Activated CD4-positive, CD25-positive, alpha-beta regulatory T cell treated with anti-CD3 and anti-CD28 coated beads, Interleukin-2, amount 50 U/mL, for 24 hours (primary cell): ENCODE measurements at places on chromosomes 7 and 10.

DNA sequence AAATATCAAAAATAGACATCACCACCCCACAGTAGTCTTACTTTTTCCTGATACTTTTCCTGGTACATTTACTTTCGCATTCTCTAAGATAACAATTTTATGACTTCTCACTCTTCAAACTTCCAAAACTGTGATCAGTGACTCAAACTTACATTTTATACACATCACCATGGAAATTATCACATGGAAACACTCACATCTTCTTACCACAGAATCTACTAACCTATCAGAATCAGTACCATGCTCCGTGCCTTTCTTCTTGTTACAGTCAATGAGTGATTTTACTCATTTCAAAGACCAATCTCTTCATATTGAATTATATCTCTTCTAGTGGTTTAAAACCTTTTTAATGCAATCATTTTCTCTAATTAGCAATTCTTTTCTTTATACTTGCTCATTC, 120.3 kb downstream of the PTEN start:
- ATAC-seq: no peak

GRCh38 chr10:131911451-131911850, 10.6 kb downstream of the PPP2R2D start:
- ATAC-seq: no peak

- ATAC-seq: no peak
These were observed 39.1 kb upstream of the TNPO3 start for GRCh38 chr7:129093867-129094456.

DNA sequence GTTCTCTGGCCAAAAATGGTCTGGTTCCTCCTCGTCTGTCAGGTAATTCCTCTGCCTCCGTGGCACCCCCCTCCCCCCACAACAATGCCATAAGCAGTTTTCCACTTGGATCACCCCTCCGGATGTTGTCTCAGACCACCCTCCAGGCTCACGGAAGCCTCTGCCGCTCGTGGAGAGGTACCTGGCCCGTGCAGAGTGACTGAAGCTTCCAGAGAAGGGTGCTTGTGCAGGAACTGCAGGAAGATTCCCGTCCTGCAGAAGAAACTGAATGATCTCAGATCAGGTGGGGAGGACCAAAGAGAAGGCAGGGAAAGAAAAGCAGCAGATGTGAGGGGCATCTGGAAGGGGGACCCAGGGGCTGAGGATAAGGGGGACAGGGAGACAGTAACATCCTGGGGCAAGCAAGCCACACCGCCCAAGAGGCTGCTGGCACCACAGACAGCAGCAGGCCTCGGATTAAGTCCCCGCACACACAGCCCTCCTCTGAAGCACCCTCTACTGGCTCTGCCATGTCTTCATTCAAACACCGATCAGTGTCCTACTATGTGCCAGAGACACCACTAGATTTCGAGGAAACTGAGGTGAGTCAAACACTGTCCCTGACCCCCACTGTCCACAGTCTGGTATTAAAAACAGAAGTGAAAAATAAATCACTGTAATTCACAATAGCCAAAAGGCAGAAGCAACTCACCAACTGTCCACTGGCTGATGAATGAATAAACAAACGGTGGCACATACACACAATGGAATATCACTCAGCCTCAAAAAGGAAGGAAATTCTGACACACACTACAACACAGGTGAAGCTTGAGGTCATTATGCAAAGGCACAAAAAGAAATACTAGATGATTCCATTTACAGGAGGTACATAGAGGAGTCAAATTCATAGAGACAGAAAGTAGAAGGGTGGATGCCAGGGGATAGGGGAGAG, 26.4 kb downstream of the KIAA1549 start:
- ATAC-seq: no peak

DNA sequence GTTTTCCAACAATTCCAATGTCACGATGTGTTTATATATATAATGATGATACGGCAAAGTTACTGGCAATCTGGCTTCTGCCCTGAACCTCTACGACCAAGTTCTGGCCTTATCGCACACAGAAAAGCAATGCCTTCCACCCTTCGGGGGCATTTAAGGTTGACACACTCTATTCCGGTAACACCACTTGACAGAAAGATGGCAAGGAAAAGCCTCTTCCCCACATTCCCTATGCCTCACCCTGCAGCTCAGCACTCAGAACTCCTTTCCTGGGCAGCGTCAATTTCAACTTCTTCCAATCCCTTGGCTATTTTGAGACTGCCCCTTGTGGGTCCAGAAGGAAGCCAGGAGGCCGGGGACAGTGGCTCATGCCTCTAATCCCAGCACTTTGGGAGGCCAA, 2.5 kb upstream of the ADRB1 start:
- ATAC-seq: no peak

- no peak for ATAC-seq
These were observed 84.2 kb upstream of the FAM133B start for GRCh38 chr7:92674379-92674778.

DNA sequence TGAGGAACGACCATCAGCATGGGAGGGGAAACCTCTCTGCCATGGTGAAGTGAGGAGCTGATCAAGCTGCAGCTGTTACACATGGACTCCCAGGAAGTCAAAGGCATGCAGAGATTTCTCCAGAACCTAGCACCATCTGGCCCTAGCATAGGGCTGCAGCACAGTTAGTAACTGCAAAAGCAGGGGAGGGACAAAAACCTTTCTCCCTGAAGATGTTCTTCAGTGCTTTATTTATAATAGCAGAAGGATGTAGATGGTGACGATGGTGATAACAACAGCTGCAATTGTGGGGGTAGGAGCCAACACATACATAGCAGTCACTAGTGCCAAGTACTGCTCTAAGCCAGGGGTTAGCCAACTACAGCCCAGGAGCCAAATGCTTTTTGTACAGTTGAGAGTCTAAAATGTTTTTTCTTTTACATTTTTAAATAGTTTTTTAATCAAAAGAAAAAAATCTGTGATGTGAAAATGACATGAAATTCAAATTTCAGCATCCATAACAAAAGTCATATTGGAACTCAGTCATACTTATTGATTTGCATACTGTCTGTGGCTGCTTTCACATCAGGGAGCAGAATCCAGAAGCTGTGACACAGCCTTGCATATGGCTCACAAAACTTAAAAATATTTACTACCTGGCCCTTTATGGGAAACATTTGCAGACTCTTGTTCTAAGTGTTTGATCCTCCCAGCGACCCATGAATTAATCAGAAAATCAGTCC, 299.5 kb downstream of the ELMO1 start:
- ATAC-seq: no peak

DNA sequence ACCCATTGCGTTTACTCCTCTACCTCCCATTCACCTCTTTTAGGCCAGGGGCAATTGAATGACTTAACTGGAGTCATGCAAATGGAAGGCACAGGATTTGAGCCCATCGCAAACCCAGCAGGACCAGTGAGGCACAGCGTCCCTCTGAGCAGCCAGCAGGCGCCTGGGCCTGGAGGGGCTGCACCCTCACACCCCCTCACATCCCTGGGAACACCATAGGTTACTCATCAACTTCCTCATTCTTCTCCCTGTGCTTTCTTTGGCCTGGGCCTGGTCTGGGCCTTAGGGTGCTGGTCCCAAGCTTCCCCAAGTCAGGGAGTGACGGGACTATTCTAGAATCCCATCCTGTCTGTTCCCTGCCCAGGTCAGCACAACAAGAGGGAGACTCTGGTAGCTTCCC, 169.4 kb upstream of the EEPD1 start:
- ATAC-seq: no peak

- no peak for ATAC-seq
These were observed 6.4 kb downstream of the GCK start for GRCh38 chr7:44182827-44183226.

GRCh38 chr7:94280851-94281250, 113.8 kb upstream of the COL1A2 start:
- no peak for ATAC-seq

- ATAC-seq: no peak
These were observed 716.2 kb downstream of the NXPH1 start for GRCh38 chr7:9149499-9150082.

- ATAC-seq: no peak
These were observed 221.7 kb downstream of the CDK14 start for GRCh38 chr7:90817846-90818245.

DNA sequence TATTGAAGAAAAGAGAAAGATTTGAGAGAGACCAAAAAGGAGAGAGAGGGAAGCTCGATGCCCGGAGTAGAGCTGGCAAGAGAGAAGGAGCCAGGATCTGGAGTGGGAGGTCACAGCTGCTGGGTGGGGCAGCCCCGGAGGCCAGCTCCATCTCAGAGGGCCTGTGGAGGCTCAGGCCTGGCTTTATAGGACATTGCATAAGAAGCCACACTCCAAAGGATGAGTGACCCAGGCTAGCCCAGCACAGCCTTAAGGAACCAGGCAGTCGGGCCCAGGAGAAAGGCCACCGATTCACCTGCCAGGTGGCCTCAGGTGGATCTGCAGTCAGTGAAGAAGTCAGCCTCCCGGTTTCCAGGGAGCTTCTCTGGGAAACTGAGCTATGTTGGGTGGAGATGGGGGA, 676 bp downstream of the PLAC9 start:
- ATAC-seq: no peak

GRCh38 chr10:119536508-119537025, 6.0 kb downstream of the RGS10 start:
- ATAC-seq: no peak

DNA sequence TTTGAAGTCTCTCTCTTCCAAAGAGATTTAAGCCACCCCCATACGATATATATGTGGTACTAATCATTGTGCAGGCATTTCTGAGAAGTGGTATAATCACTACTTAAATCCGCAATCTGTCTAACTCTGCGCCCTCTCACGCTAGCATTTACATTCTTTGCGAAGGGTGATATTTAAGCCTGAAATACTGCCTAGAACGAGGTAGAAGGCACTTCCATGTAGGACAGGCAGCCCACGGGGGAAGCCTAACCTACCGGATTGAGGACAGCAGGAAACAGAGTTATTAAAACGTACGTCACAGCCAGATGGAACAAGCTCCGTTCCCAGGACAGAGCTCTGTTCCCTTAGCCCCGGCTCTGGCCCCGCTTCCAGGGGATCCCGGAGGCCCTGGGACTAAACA, 59.3 kb upstream of the ECHDC3 start:
- ATAC-seq: no peak

- ATAC-seq: peak; percentile 82
These were observed 781 bp upstream of the GRM8 start for GRCh38 chr7:127253281-127254162.

- ATAC-seq: no peak
These were observed 45.6 kb upstream of the TRIL start for GRCh38 chr7:29003703-29004102.
